ENCODE measurements at places on chromosomes 12 and 14. TPM values are rescaled to one million over a fixed set of nuclear protein-coding genes. Genes with fewer than 3 reads are reported as not detected.

SPTB gene
- 0.01 TPM for polyA plus RNA-seq

DNA sequence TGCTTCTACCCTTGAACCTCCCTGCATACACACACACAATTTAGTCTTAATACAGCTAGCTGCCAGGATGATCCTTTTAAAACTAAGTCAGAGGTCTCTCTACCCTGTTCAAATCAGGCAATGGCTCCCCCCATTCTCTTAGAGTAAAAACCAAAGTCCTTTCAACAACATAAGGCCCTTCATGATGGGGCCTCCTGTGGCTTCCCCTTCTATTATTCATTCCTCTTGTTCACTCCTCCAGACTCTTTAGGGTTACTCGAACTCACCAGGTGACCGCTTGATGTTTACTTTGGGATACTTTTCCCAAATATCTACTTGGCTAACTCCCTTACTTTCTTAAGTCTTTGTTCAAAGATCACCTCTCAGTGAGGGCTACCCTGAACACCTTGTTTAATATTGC lies 30.4 kb downstream of the DENND5B start:
- no peak for DNase-seq

DNA sequence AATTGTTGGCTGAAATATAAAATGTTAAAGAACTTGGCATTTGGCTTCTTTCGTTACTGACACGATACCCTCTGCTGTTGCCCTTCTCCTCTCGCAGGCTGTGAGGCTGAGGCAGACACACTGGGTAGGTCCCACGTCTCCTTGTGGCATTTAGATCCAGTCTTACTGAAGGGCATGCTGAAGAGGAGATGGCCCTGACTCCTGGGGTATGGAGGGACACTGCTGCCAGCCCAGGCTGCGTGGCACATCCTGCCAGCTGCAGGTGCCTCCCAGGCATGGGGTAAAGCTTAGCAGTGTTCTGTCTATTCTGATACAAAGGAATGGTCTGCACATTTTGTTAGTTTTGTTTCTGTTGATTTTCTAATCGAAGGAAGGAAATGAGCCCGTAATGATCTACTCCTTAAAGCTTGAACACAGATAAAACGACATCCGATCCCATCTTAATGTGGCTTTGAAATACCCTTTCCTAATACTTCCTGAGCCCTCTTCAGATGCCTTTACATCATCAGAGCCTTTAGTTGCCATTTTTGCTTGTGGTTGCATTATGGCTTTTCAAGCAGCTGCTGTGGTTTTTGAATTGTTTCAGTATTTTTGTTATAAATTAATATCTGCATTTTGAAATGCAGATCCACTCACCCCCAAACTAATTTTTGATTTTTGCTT lies 61.1 kb downstream of the WDR20 start:
- DNase-seq: no peak

DNA sequence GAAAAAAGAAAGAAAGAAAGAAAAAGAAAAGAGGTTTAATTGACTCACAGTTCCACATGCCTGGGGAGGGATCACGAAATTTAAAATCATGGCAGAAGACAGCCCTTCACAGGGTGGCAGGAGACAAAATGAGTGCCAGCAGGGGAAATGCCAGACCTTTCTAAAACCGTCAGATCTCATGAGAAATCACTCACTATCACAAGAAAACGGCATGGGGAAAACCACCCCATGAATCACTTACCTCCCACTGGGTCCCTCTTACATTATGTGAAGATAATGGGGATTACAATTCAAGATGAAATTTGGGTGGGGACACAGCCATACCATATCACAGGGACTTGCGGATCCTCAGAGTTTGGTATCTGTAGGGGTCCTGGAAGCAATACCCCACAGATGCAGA lies 16.3 kb upstream of the EGLN3 start:
- no peak for DNase-seq

DNA sequence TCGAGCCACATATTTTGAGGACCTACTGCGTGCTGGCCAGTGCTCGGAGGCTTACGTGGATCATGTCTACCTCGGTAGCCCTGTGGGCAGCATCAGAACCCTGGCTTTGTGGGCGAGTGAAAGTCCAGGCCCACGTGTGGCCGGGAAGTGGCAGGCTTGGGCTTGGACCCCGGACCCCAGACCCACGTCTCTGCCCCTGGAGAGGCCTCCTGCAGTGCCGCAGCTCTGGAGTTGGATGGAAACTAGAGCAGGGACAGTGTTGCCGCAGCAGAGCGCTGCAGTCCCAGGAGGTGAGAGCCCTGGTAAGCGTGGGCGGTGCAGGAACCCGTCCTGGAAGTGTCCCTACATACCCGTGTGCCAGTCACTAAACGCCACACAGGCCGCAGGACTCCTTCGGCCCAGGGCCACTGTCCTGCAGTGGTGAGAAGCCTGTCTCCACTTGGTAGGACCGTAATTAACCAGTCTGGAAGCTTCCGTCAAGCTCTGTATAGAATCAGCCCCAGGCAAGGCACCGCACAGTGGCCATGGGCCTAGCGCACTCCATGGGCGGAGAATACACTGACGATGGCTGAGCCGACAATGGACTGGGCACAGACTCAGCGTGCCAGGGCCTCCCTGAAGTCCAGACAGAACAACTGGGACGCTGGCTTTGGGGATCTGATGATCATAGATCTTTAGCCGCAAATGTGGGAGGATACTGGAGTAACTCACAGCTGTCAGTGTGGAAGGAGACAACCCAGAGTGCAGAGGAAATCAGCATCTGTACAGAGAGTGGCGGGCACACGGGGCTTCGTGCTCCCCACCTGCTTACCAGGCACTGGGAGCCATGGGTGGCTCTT lies 219.5 kb downstream of the KIF26A start:
- no peak for DNase-seq

- no peak for DNase-seq
Measured at GRCh38 chr14:70052990-70053389, 135.8 kb downstream of the SLC8A3 start.

GRCh38 chr12:74906224-74906623 lies 303.4 kb downstream of the KCNC2 start:
- no peak for DNase-seq

GRCh38 chr14:31543969-31544799 lies 17.0 kb upstream of the NUBPL start:
- DNase-seq: no peak
